CD4-positive, alpha-beta T cell treated with Interleukin-15 for 1 hour (primary cell): ENCODE measurements at places on chromosomes 2 and 18.
A peak's percentile ranks its signal among the peaks of the same experiment; 100 is the strongest.

- no peak for DNase-seq
These were observed 17.7 kb downstream of the MYCN start for GRCh38 chr2:15957881-15958713.

GRCh38 chr18:77078690-77079070 lies 53.9 kb downstream of the MBP start:
- DNase-seq, result no peak

DNA sequence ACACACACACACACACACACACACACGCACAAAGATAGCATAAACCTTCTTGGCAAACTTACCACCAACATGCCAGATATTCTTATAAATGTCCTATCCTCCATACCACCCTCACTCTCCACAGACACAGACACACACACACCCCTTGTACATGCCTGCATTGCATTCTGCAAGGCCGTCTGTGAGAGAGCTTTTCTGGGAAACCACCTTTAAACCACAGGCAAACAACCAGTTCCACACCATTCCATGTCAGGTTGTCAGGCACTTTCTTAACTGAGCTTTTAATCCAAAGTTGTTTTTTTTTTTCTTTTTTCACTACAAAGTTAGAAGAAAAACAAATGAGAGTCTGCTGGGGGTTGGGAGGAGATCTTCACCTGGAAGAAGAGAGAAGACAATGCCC lies 221.1 kb downstream of the C1D start:
- no peak for DNase-seq

- no peak for DNase-seq
These were observed 702 bp downstream of the OLA1 start for GRCh38 chr2:174247474-174248186.

- no peak for DNase-seq
These were observed 39.4 kb downstream of the MYOM1 start for GRCh38 chr18:3180325-3180724.

- no peak for DNase-seq
These were observed 81.5 kb upstream of the LDLRAD4 start for GRCh38 chr18:13136904-13137669.

DNA sequence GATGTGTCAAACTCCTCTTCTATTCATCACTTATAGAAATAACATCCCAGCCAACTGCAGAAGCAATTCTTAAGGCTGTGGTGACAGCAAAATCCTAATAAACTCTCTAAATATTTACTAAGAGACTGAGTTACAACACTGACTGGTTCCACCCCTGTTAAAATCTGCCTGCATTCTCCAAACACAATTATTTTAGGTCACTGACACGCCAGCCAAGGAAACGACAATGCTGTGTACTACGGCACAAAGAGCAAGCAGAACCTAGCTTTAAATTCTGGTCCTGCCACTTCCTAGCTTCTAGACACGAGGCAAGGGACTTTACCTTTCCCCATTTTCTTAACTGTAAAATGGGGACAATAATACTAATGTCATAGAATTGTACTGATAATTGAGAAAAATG lies 4.1 kb downstream of the CYRIA start:
- no peak for DNase-seq

- no peak for DNase-seq
These were observed 83.7 kb downstream of the MCFD2 start for GRCh38 chr2:46831869-46832265.

DNA sequence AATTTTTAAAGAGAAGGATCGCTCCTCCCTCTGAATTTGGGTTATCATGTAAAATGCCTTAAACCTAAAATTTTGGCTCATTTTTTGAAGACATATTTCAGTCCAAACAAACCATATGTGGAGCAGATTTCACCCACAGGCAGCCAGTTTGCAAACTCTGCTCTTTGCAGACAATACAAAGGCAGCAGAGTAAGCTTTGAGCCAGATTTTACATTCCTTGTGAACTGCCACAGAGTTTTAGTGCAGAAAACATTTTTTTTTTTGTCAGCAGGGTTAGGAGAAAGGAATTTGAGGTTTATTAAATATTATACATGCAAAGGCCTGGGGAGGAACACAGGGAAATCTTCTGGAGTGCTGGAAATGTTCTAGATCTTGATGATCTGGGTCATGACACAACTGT lies 171.9 kb upstream of the FN1 start:
- DNase-seq, result no peak

DNA sequence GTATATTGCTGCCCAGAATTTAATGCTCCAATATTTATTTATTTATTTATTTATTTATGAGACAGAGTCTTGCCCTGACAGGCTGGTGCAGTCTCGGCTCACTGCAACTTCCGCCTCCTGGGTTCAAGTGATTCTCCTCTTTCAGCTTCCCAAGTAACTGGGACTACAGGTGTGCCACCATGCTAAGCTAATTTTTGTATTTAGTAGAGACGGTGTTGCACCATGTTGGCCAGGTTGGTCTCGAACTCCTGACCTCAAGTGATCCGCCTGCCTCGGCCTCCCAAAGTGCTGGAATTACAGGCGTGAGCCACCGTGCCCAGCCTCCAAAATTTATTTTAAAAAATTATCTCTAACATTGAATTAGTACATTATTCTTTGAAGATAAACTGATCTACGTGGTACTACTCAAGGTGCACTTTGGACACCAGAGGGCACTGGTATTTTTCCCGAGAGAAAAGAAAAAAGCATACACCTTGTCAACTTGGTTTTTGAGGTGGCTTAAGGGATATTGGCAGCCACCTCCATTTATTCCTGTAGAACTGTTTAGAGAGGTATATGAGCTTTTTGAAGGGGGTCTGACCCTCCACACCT lies 1.4 kb upstream of the IDH1 start:
- DNase-seq, result no peak

DNA sequence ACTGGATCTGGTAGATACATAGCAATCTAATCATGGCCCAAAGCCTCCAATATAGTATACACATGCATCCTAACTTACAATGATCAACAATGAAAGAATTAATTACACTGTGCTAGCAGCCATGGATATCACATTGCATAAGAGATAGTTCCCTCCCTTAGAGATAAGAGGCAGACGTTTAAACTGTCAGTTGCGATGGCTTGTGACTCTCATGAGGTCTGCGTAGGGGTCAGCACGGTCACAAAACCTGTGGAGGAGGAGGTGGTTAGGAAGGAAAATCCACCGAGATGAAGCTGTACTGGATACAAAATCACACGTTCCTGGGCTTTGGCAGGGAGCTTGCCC lies 800 bp upstream of the RALB start:
- no peak for DNase-seq

DNA sequence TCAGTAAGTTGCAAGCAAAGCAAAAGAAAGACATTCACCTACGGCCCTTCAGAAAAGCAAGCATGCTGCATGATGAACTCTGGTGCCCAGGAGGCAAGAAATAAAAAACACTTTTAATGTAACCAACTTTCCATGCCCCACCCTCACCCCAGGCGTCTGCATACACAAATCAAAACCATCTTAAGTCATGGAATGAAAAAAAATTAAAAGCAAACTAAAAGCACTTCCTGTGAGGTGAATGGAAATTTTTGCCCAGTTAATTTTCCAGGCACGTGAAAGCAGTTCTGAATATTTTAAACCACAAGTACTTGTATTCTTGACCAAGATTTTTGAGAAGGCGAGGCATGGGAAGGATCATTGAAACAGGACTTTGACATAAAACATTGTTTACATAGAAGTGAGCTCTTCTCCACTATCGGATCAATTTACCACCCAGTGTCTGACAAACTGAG lies 2.5 kb upstream of the ICOS start:
- peak; percentile 47 for DNase-seq

DNA sequence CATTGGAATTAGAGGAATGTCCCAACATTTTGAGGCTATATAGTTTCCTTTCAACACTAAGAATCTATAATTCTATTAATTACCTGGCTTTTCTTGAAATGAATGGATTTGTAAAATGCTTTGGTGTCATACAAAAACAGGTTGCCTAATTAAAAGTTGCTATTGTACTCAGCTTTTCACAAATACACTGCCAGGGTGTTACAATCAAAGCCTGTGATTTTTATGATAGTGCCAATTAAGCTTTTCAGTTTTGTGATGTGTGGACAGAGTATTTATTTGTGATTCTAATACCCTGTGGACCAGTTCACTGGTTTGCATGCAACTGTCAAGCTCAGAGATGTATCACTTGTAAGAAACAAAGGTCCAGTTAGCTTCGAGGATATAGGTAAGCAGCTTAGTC lies 71.8 kb downstream of the NAB1 start:
- DNase-seq, result no peak

- DNase-seq, result no peak
These were observed 16.5 kb downstream of the OSBPL1A start for GRCh38 chr18:24381126-24381525.

GRCh38 chr2:133193544-133194361 lies 374.5 kb downstream of the NCKAP5 start:
- no peak for DNase-seq

DNA sequence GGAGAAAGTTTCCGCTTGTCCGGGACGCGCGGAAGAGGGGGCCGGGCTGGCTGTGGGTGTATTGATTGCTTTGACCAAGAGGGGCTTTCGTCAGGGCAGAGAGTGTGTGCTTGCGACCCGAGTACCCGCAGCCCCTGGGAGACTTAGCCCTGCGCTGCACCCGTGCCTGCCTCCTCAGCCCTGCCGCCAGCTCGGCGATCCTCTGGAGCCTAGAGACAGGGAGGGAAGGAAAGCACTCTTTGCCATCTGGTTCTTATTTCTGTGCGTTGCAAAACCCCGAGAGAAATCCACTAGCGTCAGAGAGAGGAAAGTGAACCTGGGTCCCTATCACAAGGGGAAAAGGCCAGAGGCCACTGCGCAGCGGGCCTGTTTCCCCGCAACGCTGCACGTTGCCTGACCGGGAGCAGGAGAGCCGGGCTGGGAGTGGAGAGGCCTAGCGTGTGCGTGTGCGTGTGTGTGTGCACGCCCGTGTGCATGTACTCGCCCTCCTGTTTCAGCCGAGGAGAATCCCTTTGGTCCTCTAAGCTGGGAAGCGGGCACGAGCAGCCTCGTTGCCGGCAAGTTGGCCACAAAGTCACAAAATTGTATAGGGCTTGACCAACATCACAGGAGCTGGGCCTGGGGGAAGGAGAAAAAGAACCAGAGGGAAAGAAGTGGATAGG lies 1.7 kb downstream of the SIX3 start:
- no peak for DNase-seq

GRCh38 chr2:227703280-227703732 lies 14.5 kb downstream of the SLC19A3 start:
- no peak for DNase-seq

DNA sequence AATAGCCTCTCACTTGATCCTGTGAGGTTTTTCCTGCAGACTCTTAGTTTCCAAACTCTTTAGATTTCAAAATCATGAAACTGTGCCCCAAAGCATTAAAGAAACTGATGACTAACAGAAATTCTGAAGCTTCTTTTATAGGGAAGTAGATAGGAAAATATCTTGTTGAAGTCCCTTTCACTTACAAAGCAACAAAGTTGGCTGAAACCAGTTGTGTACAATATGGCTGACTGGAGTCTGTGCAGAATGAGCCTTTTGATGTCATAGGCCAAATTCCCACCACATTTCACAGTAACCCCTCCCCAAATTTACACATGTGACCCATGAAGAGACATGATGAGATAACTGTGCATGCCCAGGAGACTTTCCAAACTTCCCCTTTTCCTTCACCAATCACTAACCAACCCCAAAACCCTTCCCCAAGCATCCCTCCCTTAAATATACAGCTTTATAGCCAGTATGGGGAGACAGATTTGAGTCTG lies 61.7 kb upstream of the NCK2 start:
- no peak for DNase-seq

- no peak for DNase-seq
These were observed 17.6 kb downstream of the NPPC start for GRCh38 chr2:231908584-231908983.

- no peak for DNase-seq
These were observed 1705.5 kb upstream of the PIK3C3 start for GRCh38 chr18:40249390-40250080.

DNA sequence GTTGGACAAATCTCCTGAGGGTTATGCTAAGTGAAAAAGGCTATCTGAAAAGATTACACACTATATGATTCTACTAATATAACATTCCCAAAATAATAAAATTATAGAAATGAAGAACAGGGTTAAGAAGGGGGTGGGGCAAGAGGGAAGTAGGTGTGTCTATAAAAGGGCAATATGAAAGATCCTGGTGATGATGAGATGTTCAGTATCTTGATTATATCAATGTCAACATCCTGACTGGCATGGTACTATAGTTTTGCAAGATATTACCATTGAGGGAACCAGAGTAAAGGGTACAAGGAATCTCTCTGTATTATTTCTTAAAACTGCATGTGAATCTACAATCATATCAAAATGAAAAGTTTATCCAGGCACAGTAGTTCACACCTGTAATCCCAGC lies 16.7 kb downstream of the CFAP53 start:
- no peak for DNase-seq

- no peak for DNase-seq
These were observed 42.1 kb downstream of the DDX18 start for GRCh38 chr2:117856415-117857210.
